Renal pelvis (tissue), 12 donors: ENCODE measurements at places on chromosomes 5 and 9. TPM values are rescaled to one million over a fixed set of nuclear protein-coding genes. Genes with fewer than 3 reads are reported as not detected.

DNA sequence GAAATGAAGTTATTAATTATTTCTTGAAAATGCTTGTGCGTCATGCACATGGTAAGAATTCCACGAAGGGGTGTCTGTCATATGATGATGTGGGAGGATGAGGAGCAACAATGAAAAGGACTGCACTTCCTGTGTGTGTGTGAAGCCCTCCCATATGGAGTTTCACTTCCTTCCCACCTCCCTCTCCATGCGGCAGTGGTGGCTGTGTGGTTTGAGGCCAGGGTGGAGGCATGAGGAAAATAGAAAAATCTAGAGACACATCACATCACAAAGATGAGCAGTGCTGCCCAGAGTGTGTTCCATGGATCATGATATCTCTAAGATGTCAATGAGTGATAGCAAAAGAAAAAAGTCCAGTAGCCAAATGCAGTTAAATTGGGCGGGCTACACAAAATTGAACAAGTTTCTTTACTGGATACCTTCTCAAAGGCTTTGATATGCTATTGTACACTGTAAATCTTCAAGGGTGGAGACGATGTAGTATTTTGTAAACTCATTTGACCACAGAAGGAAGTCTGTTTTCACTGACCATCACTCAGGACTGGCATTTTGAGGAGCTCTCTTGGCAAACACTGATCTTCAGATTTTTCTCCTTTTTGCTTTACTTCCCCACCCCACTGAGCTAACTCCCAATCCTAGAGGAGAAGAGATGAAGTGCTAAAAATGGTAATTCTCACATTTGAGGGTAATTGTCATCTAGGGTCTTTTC is 55.7 kb upstream of the EQTN start:
- DNase-seq = no peak

- no peak for DNase-seq
Observed at GRCh38 chr9:128025736-128026135, 41.4 kb downstream of the NAIF1 start.

GRCh38 chr5:127846884-127847283 is 143.7 kb downstream of the CCDC192 start:
- no peak for DNase-seq

GRCh38 chr9:137744632-137745183 is 125.9 kb downstream of the EHMT1 start:
- DNase-seq = no peak

GRCh38 chr9:123631862-123632261 is 275.9 kb downstream of the CRB2 start:
- no peak for DNase-seq

GRCh38 chr9:121604242-121604641 is 47.2 kb upstream of the DAB2IP start:
- DNase-seq = no peak

GRCh38 chr5:131521252-131521651 is 113.8 kb downstream of the RAPGEF6 start:
- no peak for DNase-seq

- DNase-seq = no peak
Observed at GRCh38 chr5:172353271-172353812, 69.8 kb upstream of the UBTD2 start.

The IRX4 gene
- 0.48 TPM for polyA plus RNA-seq
